Large intestine (tissue), 12 donors: ENCODE measurements at places on chromosomes 3 and 15. TPM values are rescaled to one million over a fixed set of nuclear protein-coding genes. Genes with fewer than 3 reads are reported as not detected.

Gene DZIP1L
- 4.4 TPM for polyA plus RNA-seq

DNA sequence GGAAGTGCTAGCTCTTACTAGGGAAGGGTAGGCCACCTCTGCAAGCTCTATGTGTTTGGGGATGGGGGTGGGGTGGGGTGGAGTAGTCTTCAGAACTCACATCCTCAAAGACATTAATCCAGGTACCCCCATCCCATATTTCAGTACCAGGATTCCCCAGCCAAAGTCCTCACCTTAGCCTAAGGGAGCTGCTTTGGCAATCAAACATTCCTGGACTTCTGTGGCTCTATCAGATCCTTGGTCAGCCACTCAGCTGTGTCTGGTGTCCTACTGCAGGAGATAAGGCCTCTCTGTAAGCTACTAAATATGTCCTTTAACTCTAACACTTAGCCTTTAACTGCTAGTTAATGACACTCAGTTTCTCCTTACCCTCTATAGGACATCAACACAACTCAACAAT, 26.9 kb downstream of the FAM240A start:
- no peak overlapping the region for H3K4me3 ChIP-seq
- no peaks in the 10 kb centered on the region for H3K4me1 ChIP-seq
- DNase-seq = no peak
- H3K27ac ChIP-seq = no peak overlapping the region

DNA sequence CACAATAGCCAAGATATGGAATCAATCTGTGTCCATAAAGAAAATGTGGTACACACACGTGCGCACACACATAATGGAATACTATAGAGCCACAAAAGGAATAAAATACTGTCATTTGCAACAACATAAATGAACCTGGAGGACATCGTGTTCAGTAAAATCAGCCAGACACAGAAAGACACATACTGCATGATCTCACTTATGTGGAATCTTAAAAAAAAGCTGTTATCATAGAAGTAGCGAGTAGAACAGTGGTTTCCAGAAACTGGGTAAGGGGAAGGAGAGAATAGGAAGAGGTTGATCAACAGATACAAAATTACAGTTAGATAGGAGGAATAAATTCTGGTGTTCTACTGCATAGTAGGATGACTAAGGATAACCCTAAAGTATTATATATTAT, 11.1 kb downstream of the ATOSA start:
- DNase-seq = no peak
- H3K27me3 ChIP-seq = no peaks in the 10 kb centered on the region
- no peak overlapping the region for H3K27ac ChIP-seq
- no peak overlapping the region for H3K4me3 ChIP-seq
- no peaks in the 10 kb centered on the region for H3K4me1 ChIP-seq

Gene FGF12
- polyA plus RNA-seq = 2.1 TPM

GRCh38 chr3:190016966-190017365, 103.7 kb downstream of the P3H2 start:
- no peak for DNase-seq
- no peak overlapping the region for H3K4me3 ChIP-seq
- peaks cover 2% of the 10 kb centered on the region for H3K27me3 ChIP-seq
- no peak overlapping the region for H3K27ac ChIP-seq
- H3K36me3 ChIP-seq = no peaks in the 10 kb centered on the region
- no peaks in the 10 kb centered on the region for H3K4me1 ChIP-seq

DNA sequence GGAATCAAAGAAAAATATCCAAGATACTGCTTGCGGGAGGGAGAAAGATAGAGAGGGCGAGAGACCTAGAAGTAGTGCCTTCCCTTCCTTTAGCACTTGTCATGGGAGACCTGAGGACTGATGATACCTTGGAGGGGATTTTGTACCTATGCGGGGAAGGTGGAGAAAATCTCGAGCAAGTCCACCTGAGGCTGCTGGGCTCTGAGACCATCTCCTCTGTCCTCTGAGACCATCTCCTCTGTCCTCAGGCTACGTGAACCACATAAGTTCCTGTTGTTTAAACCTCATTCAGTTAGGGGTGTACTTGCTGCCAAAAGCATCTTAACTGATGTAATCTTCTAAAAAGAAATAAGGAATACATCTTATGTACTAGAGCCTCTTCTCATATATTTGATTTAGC, 164.9 kb downstream of the NR2F2 start:
- H3K27me3 ChIP-seq = no peaks in the 10 kb centered on the region
- H3K27ac ChIP-seq = no peak overlapping the region
- H3K36me3 ChIP-seq = no peaks in the 10 kb centered on the region
- DNase-seq = no peak

GRCh38 chr3:28651159-28651558, 302.5 kb upstream of the AZI2 start:
- no peaks in the 10 kb centered on the region for H3K27me3 ChIP-seq
- H3K4me3 ChIP-seq = no peak overlapping the region
- no peak overlapping the region for H3K27ac ChIP-seq
- H3K36me3 ChIP-seq = no peaks in the 10 kb centered on the region
- DNase-seq = no peak

- no peak overlapping the region for H3K4me3 ChIP-seq
- H3K36me3 ChIP-seq = no peaks in the 10 kb centered on the region
- peak; percentile 81 for DNase-seq
- peaks cover 24% of the 10 kb centered on the region for H3K4me1 ChIP-seq
- peak overlapping the region; percentile 39 for H3K27ac ChIP-seq
- no peaks in the 10 kb centered on the region for H3K27me3 ChIP-seq
Observed at GRCh38 chr3:177827511-177828207, 630.4 kb upstream of the TBL1XR1 start.

- H3K27me3 ChIP-seq = no peaks in the 10 kb centered on the region
Observed at GRCh38 chr3:174126990-174127758, 729.6 kb downstream of the NLGN1 start.

- no peak overlapping the region for H3K4me3 ChIP-seq
- no peaks in the 10 kb centered on the region for H3K27me3 ChIP-seq
- H3K27ac ChIP-seq = no peak overlapping the region
- peaks cover 9% of the 10 kb centered on the region for H3K36me3 ChIP-seq
- no peaks in the 10 kb centered on the region for H3K4me1 ChIP-seq
- no peak for DNase-seq
Observed at GRCh38 chr3:188480011-188480410, 326.1 kb downstream of the LPP start.

DNA sequence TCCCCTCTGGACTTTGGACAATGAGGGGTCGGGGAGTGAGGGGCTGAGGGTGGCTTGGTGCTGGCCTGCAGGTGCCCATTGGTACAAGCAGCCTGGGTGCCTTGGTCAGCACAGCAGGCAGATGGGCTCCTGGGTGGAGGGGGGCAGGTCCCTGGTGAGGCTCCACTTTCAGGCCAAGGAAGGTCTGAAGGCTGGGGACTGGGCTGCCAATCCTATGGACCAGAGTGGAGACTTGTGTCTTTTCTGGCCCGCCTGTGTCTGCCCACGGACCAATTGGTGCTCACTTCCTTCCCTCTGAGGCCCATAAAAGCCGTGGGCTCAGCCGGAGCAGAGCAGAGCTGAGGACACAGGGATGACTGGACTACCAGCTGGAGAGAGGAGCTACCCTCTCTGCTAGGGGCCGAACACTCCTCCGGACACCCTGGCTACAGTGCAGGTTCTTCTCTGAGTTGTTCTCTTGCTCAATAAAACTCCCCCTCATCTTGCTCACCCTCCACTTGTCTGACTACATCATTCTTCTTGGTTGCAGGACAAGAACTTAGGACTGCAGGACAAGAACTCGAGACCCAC, 31.9 kb upstream of the IREB2 start:
- peaks cover 5% of the 10 kb centered on the region for H3K27me3 ChIP-seq
- no peak overlapping the region for H3K27ac ChIP-seq
- H3K4me3 ChIP-seq = no peak overlapping the region
- no peak for DNase-seq

DNA sequence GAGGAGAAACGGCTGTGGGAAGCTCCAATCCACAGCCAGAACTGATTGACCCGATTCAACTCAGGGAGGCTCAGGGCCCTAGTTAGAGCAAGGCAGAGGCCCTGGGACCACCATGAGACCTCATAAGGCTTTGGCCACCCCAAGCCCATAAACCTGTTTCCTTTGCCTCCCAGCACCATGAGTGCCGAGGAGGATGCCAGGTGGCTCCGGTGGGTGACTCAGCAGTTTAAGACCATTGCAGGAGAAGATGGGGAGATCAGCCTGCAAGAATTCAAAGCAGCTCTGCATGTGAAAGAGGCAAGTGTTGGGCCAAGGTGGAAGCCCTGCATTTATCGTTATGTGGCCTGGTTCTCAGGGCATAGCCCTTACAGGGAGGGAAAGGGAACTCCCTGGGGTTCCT, 11.9 kb downstream of the NOX5 start:
- H3K36me3 ChIP-seq = no peaks in the 10 kb centered on the region
- DNase-seq = no peak
- H3K27ac ChIP-seq = no peak overlapping the region

GRCh38 chr3:12675115-12675810, 11.3 kb upstream of the RAF1 start:
- no peak overlapping the region for H3K4me3 ChIP-seq
- H3K27ac ChIP-seq = no peak overlapping the region
- no peak for DNase-seq
- no peaks in the 10 kb centered on the region for H3K4me1 ChIP-seq
- no peaks in the 10 kb centered on the region for H3K36me3 ChIP-seq

- H3K27ac ChIP-seq = peak overlapping the region; percentile 7
- peaks cover 6% of the 10 kb centered on the region for H3K4me1 ChIP-seq
- peaks cover 14% of the 10 kb centered on the region for H3K36me3 ChIP-seq
- DNase-seq = peak; percentile 60
- no peaks in the 10 kb centered on the region for H3K27me3 ChIP-seq
Observed at GRCh38 chr15:63553388-63553791, 43.8 kb upstream of the FBXL22 start.

GRCh38 chr3:187093320-187093719, 46.0 kb downstream of the RPL39L start:
- no peaks in the 10 kb centered on the region for H3K4me1 ChIP-seq
- H3K4me3 ChIP-seq = no peak overlapping the region
- no peaks in the 10 kb centered on the region for H3K27me3 ChIP-seq
- DNase-seq = no peak
- no peaks in the 10 kb centered on the region for H3K36me3 ChIP-seq

DNA sequence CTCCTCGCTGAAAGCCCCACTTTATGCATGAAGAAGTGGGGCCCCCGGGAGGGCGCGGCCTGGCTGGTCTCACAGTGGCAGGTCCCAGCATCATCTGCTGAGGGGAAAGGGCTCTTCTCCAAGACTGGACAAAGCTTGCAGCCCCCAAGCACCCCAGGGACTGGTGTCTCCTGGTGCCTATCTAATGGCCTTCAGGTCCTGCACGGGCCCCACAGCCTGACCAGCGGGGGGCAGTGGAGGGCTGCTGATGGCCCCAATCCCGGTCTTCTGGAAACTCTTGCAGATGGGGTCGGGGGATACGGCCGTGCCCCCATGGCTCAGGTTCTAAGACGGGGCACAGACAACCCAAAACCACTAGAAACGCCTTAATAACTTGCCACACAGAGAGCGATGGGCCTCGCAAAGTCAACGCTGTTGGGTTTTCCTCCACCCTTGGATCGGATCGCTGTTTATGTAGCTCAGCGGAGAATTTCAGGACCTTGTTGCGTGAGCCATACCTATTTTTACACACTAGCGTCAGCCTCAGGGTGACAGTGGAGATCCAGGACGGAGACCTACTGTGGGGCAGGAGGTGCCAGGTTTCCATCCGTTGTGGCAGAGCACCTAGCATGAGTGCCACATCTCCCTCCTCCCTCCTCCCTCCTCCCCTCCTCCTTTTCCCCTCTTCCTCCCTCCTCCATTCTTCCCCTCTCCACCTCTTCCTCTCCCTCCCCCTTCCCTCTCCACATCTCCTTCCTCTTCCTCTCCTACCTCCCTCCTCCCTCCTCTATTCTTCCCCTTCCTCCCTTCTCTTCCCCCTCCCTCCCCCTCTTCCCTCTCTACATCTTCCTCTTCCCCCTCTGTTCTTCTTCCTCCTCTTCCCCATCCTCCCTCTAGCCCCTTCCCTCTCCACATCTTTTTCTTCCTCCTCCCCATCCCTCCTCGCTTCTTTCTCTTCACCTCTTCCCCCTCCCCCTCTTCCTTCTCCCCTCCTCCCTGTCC, 79.3 kb upstream of the ALDH1L1 start:
- H3K27me3 ChIP-seq = peaks cover 10% of the 10 kb centered on the region
- DNase-seq = peak; percentile 25
- no peak overlapping the region for H3K4me3 ChIP-seq
- no peaks in the 10 kb centered on the region for H3K4me1 ChIP-seq
- H3K36me3 ChIP-seq = no peaks in the 10 kb centered on the region

DNA sequence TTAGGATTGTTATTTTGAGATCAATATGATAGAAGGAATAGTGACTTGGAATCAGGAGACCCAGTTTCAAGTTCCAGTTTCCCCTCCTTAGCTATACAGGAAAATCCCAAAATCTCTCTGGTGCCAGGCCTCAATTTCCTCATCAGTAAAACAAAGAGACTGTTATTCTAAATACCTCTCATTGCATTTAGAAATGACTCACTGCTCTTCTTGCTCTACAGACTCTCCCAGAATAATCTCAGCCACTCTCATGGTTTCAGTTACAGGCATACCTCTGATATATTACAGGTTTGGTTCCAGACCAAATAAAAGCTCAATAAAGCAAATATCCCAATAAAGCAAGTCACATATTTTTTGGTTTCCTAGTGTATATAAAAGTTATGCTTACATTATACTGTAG, 28.3 kb downstream of the IMPG2 start:
- no peak overlapping the region for H3K4me3 ChIP-seq
- H3K4me1 ChIP-seq = no peaks in the 10 kb centered on the region
- no peaks in the 10 kb centered on the region for H3K36me3 ChIP-seq
- H3K27ac ChIP-seq = no peak overlapping the region
- H3K27me3 ChIP-seq = no peaks in the 10 kb centered on the region
